ENCODE measurements at places on chromosomes 5 and 9.

DNA sequence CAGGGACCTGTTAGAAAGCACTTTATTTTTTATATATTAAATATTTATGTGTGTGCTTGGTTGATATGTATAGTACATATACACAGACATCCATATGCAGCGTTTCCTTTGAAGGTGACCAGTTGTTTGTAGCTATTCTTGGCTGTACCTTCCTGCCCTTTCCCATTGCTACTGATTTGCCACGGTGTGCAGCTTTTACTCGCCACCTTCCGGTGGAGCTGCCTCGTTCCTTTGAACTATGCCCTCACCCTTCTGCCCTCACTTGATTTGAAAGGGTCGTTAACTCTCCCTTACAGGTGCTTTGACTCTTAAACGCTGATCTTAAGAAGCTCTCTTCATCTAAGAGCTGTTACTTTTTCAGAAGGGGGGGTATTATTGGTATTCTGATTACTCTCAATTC, 20.5 kb downstream of the RGMB start:
- no peak for DNase-seq

GRCh38 chr5:111783537-111783936, 26.5 kb upstream of the NREP start:
- DNase-seq: no peak

DNA sequence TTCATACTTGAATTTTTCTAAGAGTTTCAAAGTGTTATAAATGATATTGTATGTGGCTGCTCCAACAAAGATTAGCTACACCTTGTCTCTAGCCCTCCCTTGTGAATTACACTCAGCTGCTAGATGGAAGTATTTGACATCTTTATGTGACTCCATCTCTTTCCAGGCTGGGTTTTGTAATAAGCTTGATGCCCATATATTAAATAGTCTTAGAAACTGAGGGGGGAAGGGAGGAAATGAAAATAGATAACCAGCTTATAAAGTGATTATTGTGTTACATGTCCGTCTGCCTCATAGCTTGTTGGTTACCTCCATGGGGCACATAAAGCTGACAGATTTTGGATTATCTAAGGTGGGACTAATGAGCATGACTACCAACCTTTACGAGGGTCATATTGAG, 63.4 kb downstream of the CD180 start:
- no peak for DNase-seq

DNA sequence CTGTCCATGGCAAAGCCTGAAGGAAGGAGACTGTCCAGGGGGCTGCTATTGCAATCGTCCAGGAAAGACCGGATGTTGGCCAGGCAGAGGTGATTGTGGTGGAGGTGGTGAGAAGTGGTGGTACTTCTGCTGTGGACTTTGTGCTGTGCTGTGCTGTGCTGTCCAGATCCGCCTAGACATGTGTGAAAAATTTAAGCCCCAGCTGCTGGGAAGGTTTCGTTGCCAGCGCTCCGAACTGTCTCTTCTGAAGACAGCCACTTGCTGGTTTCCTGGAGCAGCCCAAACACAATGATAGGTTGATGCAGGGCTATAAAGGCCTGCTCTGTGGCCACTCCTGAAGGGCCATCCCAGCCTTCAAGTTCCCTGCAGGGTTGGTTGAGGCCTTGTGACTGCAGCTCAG, 223.0 kb upstream of the MPDZ start:
- DNase-seq: no peak

- DNase-seq: no peak
Measured at GRCh38 chr9:123305879-123306278, 37.5 kb upstream of the STRBP start.

- DNase-seq: no peak
Measured at GRCh38 chr9:116298878-116299391, 145.3 kb downstream of the PAPPA start.

DNA sequence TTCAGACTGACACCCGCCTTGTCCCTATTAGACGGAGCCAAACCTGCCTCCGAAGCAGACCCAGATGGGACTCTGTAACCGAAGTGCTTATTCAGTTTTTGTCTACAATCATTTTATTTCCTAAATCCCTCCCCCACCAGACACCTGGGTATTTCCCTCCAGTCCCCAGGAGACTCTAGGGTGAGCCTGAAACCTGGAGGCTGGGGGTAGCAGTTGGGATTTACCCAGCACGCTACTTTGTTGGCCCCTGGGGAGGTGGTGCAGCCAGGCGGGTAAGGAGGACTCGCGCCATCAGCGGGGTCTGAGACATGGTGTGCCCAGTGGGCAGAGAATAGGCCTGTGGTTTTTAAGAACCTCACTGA, 1.3 kb upstream of the LHX2 start:
- no peak for DNase-seq

DNA sequence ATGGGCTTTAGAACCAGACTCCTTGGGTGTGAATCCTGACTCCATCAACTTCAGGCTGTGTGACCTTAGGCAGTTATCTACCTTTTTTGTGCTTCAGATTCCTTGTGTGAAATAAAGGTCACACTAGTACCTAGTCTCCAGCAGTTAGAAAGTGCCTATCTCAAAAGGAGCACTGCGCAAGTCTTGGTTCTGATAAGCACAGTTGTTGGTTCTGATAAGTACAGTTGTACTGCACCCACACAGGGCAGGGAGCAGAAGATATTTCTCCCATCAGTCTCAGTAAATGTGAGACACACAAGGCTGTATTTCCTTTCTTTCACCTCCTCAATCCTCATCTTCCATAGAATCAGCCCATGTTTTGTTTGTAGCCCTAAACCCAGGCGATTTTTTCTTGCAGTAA, 116.6 kb upstream of the DPYSL3 start:
- DNase-seq: no peak

DNA sequence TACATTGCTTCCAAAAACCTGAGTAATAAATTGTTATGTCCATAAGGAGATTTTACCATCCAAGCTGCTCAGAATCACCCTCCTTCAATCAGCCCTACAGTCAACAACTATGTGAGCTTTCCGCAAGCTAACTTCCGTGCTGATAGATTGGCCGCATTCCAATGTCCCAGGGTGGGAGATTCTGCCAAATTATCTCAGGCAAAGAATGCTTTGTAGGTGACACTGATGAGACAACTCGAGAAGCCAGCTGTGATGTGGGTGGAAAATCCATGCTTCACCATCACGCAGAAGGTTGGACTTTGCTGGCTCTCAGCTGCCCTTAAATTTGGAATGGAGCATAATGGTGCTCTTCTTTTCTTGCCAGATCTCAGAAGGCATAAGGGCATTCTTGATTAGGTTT, 44.9 kb upstream of the HCN1 start:
- DNase-seq: no peak

GRCh38 chr5:76467216-76467615, 64.1 kb downstream of the IQGAP2 start:
- DNase-seq: no peak

GRCh38 chr5:4953576-4953975, 186.6 kb upstream of the ADAMTS16 start:
- DNase-seq: no peak

GRCh38 chr9:129160712-129161533, 17.1 kb downstream of the IER5L start:
- DNase-seq: no peak
